ENCODE measurements at places on chromosomes 12 and 14. TPM values are rescaled to one million over a fixed set of nuclear protein-coding genes. Genes with fewer than 3 reads are reported as not detected.

The KIF26A gene
- total RNA-seq = 0.07 TPM

The AMDHD1 gene
- 0.52 TPM for total RNA-seq

GRCh38 chr12:69904777-69905176 is 79.8 kb downstream of the MYRFL start:
- H3K4me1 ChIP-seq = no peaks in the 10 kb centered on the region
- no peaks in the 10 kb centered on the region for H3K27me3 ChIP-seq
- H3K4me3 ChIP-seq = no peak overlapping the region
- no peak for DNase-seq
- H3K36me3 ChIP-seq = no peaks in the 10 kb centered on the region
- no peak overlapping the region for H3K27ac ChIP-seq

The SYNDIG1L gene
- not detected for total RNA-seq

DNA sequence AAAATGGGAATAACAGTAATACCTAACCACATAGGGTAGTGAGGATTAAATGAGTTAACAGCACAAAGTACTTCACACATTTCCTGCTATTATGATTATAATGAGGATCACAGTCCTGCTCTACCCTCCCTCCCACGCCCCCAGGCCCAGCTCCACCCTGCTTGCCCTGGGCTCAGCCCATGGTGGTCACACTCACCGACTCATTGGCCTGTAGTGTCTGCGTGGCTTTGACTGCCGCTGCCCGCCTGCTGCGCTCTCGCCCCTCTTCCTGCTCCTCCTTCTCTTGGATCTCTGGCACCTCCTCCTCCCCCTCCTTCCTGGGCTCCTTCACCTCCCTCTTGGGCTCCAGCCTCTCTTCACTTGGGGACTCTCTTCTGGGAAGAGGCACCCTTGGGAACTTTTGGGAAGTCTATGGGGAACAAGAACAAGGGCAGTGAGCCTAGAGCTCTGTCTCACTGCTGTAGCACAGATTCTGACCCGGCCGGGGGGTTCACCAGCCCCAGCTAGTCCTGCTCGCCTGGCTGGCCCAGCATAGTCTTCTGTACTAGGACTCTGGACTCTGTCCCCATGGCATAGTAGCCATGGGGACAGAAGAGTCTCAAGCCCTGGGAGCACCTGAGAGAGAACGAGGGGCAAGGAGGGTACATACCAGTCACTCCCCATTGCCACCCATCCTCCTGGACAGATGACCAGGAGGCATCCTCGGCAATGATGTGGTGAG is 7.1 kb upstream of the PNMA1 start:
- DNase-seq = no peak
- no peaks in the 10 kb centered on the region for H3K27me3 ChIP-seq
- peak overlapping the region; percentile 66 for H3K27ac ChIP-seq
- H3K4me1 ChIP-seq = peaks cover 12% of the 10 kb centered on the region

The EFCAB11 gene
- total RNA-seq = 7.0 TPM

DNA sequence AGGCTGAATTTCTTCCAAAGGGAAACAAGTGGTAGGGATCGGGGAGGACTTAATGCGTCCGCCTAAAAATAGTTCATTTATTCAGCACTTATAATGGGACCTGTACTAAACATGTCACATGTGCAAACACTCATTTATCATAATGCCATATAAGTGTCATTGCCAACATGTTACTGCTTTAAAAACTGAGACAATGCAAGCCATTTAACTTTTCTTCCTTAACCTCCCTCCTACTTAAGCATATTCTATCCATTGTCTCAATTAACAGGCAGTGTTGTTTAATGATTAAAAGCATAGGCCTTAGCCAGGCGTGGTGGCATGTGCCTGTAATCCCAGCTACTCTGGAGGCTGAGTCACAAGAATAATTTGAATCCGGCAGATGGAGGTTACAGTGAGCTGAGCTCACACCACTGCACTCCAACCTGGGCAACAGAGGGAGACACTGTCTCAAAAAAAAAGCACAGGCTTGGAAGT is 13.5 kb upstream of the SCFD1 start:
- H3K27ac ChIP-seq = no peak overlapping the region
- H3K27me3 ChIP-seq = no peaks in the 10 kb centered on the region
- H3K4me1 ChIP-seq = no peaks in the 10 kb centered on the region
- no peak overlapping the region for H3K4me3 ChIP-seq

The CEBPE gene
- 0.37 TPM for total RNA-seq

GRCh38 chr14:75280291-75280830 is 1.7 kb downstream of the FOS start:
- peaks cover 11% of the 10 kb centered on the region for H3K27me3 ChIP-seq
- H3K4me1 ChIP-seq = peaks cover 24% of the 10 kb centered on the region
- H3K27ac ChIP-seq = peak overlapping the region; percentile 46
- peaks cover 25% of the 10 kb centered on the region for H3K36me3 ChIP-seq

GRCh38 chr12:101490286-101490920 is 15.3 kb downstream of the SPIC start:
- H3K27ac ChIP-seq = no peak overlapping the region
- peaks cover 1% of the 10 kb centered on the region for H3K27me3 ChIP-seq
- no peaks in the 10 kb centered on the region for H3K36me3 ChIP-seq

- no peak overlapping the region for H3K4me3 ChIP-seq
- H3K4me1 ChIP-seq = no peaks in the 10 kb centered on the region
- no peak overlapping the region for H3K27ac ChIP-seq
- DNase-seq = no peak
- no peaks in the 10 kb centered on the region for H3K36me3 ChIP-seq
Observed at GRCh38 chr12:99948370-99948769, 36.4 kb downstream of the ANKS1B start.

- no peak overlapping the region for H3K4me3 ChIP-seq
- H3K4me1 ChIP-seq = no peaks in the 10 kb centered on the region
- DNase-seq = no peak
- H3K27me3 ChIP-seq = no peaks in the 10 kb centered on the region
- no peaks in the 10 kb centered on the region for H3K36me3 ChIP-seq
Observed at GRCh38 chr12:78473136-78473535, 391.4 kb upstream of the SYT1 start.

GRCh38 chr14:52723514-52724359 is 6.2 kb upstream of the STYX start:
- H3K27ac ChIP-seq = peak overlapping the region; percentile 44
- DNase-seq = no peak
- no peaks in the 10 kb centered on the region for H3K27me3 ChIP-seq
- peaks cover 28% of the 10 kb centered on the region for H3K4me1 ChIP-seq
- H3K36me3 ChIP-seq = peaks cover 33% of the 10 kb centered on the region

DNA sequence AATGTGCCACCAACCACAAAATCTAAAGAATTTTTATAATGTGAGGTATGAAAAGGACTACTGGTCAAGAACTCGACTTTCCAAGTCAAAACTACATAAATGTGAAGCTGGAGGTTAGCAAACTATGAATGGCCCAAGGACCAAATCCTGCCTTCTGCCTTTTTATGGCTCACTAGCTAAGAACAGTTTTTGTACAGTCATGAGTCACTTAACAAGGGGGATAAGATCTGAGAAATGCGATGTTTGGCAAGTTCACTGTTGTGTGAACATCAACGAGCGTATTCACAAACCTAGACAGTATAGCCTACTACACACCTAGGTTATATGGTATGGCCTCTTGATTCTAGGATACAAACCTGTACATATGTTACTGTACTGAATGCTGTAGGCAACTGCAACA is 28.2 kb downstream of the FERMT2 start:
- H3K4me1 ChIP-seq = peaks cover 11% of the 10 kb centered on the region
- no peak overlapping the region for H3K27ac ChIP-seq
- DNase-seq = no peak

DNA sequence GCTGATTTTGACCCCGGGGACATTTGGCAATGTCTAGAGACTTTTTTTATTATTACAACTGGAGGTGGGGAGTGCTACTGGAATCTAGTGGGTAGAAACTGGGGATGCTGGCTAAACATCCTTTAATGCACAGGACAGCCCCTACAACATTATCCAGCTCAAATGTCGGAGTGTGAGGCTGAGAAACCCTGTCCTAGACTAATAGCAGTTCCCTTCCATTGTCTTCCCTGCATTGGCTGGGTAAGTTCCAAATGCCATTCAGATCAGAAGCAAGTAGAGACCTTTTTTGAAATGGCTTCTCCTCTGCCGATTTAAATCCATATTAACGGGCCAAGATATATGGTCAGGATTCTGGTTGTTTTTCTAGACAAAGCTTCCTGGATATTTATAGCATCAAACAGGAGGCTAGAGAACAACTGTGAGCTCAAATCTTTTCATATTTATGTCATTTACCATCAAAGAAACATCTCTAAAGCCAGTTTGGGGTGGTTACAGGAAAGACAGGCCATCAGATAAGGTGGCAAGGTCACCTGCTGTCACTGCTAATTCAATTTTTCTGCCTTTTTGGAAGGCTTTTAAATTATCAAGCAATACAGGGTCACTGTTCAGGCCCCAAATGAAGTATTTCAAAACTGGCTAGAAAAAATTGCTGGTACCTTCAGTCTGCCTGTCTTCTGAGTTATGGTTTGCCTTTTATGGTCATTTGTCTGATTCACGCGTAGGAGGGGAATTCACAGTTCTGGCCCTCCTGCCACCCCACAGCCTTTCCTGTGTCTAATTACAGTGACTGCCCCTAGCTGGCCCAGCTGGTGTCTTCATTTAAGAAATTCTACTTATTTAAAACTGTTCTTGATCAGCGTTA is 20.1 kb upstream of the AKAP5 start:
- H3K4me1 ChIP-seq = peaks cover 32% of the 10 kb centered on the region
- peaks cover 50% of the 10 kb centered on the region for H3K36me3 ChIP-seq
- H3K27ac ChIP-seq = peak overlapping the region; percentile 75

The DACT1 gene
- total RNA-seq = 4.0 TPM

The NCKAP5L gene
- 2.8 TPM for total RNA-seq

- no peak overlapping the region for H3K4me3 ChIP-seq
- H3K4me1 ChIP-seq = no peaks in the 10 kb centered on the region
- H3K27me3 ChIP-seq = no peaks in the 10 kb centered on the region
Observed at GRCh38 chr14:85607651-85608081, 77.7 kb downstream of the FLRT2 start.

The ABCC9 gene
- total RNA-seq = not detected

The MGST1 gene
- total RNA-seq = not detected

DNA sequence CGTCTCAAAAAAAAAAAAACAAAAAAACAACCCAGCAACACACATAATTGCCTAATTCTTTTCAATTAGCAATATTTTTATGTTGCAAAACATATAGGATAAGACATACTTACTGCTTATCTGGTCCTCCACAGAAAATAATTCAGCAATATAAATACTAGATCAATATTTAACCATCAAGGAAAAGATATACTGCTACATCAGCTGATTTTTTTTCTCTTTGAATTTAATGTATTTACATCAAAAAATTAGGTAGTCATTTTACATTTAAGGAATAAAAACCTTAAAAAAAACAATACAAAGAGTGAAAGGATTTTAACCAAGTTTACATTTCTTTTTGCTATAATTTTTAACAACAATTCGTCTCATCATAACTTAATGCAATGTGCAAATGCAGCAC is 28.1 kb downstream of the SPTSSA start:
- H3K27me3 ChIP-seq = no peaks in the 10 kb centered on the region
- H3K4me3 ChIP-seq = no peak overlapping the region
- no peaks in the 10 kb centered on the region for H3K4me1 ChIP-seq
- no peaks in the 10 kb centered on the region for H3K36me3 ChIP-seq
- no peak overlapping the region for H3K27ac ChIP-seq

GRCh38 chr12:47219243-47219642 is 139.5 kb upstream of the AMIGO2 start:
- peaks cover 34% of the 10 kb centered on the region for H3K4me1 ChIP-seq
- peak overlapping the region; percentile 94 for H3K4me3 ChIP-seq
- H3K27ac ChIP-seq = peak overlapping the region; percentile 100
- H3K36me3 ChIP-seq = peaks cover 82% of the 10 kb centered on the region
- no peaks in the 10 kb centered on the region for H3K27me3 ChIP-seq

DNA sequence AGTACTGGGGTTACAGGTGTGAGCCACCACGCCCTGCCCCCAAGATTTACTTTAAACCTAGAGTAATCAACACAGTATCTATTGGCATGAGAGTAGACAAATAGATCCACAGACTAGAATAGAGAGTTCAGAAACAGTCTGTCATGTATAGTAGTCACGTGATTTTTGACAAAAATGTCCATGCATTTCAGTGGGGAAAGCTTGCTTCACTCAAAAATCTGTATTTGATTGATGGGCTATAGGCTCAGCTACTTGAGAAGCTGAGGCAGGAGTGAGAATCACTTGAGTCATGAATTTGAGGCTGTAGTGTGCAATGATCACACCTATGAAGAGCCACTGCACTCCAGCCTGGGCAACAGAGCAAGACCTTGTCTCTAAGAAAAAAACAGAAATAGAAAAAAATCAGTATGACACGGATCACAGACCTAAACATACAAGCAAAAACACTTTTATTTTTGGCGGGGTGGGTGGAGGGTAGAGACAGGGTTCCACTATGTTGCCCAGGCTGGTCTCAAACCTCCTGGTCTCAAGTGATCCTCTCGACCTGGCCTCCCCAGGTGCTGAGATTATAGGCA is 7.6 kb upstream of the ORAI1 start:
- H3K27ac ChIP-seq = no peak overlapping the region
- no peaks in the 10 kb centered on the region for H3K36me3 ChIP-seq
- no peak overlapping the region for H3K4me3 ChIP-seq
- H3K27me3 ChIP-seq = no peaks in the 10 kb centered on the region
- no peak for DNase-seq

DNA sequence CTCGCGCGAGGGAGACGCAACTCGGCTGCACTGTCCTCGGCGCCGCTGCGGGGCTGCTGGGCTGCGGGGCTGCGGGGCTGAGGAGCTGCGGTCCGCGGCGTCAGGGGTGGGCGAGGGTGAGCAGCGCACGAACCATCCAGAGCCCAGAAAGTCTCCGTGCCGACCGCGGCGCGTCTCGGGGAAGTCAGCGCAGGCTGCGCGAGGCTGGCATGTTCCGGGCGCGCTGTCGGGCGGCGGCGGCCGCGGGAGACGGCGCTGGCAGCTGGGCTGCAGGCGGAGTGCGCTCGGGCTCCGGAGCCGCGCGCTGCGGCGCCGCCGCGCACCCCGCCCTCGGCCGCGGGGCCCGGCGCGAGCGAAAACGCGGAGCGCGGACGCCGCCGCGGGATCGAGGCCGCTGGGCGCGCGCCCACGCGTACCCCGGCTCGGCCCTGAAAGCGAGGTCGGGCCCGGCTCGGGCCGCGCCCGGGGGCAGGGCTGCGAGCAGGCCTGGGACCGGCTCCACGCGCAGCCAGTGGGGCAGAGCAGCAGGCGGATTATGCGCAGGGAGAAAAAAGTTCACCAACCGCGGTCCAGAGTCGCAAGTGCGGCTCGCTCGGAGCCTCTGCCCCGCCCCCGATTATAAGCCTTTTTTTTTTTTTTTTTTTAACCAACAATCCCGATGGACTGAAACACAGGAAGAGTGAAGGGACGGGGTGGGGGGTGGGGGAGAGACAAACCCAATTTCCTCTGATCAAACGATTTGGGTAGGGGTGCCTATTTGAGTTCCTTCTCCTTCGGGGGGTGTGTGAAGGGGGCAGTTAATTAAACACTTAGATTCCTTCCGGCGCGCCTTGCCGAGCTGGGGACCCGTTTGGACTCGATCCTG is at the start of gene PRICKLE1:
PRICKLE1 (minus strand) TSS at position 282 of the 865 bp plus-strand sequence. CDS start 117,230 bp downstream, outside the sequence.
- no peaks in the 10 kb centered on the region for H3K36me3 ChIP-seq
- peaks cover 14% of the 10 kb centered on the region for H3K4me1 ChIP-seq
- peak; percentile 17 for DNase-seq
- no peak within 1 kb of the TSS for H3K27ac ChIP-seq
- H3K27me3 ChIP-seq = peaks cover 59% of the 10 kb centered on the region

The TAS2R43 gene
- 0.26 TPM for total RNA-seq

The CMTM5 gene
- not detected for total RNA-seq

The SELPLG gene
- total RNA-seq = 21.9 TPM

All from activated naive CD4-positive, alpha-beta T cell treated with anti-CD3 and anti-CD28 coated beads for 36 hours (primary cell).